ENCODE measurements at places on chromosomes 4 and X.
A peak's percentile ranks its signal among the peaks of the same experiment; 100 is the strongest.

- DNase-seq, result no peak
Observed at GRCh38 chr4:38169524-38169923, 209.3 kb downstream of the PTTG2 start.

- DNase-seq, result no peak
Observed at GRCh38 chrX:42386681-42387080, 391.3 kb downstream of the PPP1R2C start.

GRCh38 chr4:129545599-129546278 is 449.8 kb downstream of the C4orf33 start:
- no peak for DNase-seq

- no peak for DNase-seq
Observed at GRCh38 chrX:28988246-28988645, 401.0 kb downstream of the IL1RAPL1 start.

- peak; percentile 18 for DNase-seq
Observed at GRCh38 chr4:64713256-64713840, 304.1 kb upstream of the TECRL start.

DNA sequence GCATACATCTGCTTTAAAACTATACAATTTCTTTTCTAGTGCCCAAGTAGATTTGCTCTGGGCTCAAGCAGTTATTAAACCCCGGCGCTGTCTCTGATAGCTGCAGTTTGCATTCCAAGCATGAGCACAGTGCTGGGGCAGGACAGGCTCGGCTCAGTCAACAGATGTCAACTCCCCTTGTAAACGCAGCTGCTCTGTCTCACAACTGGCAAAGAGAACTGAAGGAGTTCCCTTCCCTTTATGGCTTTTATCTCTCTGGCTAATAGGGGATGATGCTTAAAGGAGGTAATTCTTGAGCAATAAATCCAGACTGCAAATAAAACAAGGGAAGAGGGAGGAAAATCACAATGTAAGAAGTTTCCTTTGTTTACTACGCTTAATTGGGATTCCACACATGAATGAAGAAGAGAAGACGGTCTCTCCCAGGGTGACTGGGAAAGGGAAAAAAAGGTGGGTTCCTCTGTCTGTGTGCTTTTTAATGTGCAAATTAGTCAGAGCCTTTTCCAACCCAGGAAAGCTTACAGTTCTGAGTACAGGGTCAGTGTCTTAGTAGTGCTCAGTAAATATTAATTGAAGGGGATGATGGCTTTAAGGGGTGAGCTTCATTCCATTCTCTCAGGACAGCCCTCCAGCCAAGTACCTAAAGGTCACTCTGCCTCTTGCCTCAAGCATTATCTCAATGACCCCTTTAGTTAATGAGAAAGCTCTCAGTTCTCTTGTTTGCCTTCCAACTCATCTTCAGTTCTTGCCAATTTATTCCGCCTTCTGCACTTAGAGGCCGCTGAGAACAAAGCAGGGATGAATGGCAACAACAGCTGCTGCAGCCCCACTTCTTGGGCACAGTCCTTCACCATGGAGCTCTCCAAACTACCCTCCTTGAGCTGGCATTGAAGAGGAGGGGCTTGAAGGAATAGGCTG is 155.7 kb upstream of the JADE1 start:
- DNase-seq, result no peak

DNA sequence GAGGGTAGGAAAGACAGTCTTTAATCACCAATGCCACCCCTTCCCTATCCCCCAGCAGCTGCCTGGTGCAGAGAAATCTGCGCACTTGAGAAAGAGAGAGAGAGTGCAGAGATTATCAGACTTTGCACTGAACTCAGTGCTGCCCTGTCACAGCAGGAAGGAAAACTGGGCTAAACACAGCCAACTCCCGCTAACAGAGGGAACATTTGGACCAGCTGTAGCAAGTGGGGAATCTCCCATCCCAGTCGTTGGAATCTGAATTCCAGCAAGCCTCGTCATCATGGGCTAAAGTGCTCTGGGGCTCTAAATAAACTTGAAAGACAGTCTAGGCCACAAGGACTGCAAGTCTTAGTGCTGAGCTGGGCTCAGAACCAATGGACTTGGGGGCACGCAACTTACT is 168.7 kb downstream of the DLG3 start:
- no peak for DNase-seq

DNA sequence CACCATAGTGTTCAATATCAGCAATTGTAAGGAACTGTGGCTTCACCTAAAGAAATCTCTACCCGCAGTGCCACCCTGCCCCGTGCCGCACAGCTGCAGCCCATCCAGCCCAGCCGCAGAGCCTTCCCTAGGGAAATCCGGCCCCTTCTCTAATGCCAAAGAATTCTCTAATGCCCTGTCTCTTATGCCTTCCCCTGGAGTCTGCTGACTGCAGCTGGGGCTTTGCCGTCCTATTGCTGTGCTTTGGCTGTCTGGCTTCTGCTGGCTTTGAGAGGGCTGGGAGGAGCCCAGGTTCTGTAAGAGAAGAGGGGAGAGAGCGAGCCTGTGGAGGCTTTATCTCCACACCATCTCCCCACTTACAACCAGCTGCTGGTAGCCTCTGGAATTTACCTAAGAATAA is 85.9 kb upstream of the HELT start:
- DNase-seq, result no peak

DNA sequence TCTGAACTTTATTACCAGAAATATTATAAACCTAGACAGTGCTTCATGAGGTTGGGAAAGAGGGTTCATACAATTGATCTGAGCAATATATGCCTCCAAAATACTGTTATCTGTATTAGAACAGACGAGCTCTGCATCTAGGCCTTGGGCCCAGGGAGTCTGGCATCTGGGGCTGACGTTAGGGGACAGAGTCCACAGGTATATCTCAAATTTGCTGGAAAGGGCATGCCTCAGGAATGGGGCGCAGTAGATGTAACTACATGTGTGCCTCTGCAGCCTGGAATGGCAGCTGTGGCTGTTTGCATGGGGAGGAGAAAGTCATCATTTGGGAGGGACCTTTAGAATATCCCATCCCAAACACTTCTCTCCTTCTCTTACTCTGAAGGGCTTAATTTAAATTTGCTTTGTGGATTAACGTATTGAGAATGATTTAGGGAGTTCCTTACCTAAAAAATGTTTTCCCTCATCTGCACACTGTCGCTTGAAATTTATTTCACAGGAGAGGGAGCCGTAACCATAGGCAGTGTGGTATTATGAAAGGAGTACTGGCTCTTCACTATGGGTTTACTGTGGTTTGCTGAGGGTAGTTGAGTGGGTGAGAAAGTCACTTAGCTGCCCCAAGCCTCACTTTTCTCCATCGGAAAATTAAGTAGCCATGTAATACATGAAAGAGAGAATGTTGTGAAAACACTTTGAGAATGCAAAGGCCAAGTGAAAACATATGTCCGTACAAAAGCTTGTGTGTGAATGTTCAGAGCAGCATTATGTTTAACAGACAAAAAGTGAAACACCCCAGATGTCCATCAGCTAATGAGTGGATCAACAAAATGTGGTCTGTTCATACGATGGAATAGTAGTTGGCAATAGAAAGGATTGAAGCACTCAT is 5.9 kb downstream of the ADD1 start:
- no peak for DNase-seq

DNA sequence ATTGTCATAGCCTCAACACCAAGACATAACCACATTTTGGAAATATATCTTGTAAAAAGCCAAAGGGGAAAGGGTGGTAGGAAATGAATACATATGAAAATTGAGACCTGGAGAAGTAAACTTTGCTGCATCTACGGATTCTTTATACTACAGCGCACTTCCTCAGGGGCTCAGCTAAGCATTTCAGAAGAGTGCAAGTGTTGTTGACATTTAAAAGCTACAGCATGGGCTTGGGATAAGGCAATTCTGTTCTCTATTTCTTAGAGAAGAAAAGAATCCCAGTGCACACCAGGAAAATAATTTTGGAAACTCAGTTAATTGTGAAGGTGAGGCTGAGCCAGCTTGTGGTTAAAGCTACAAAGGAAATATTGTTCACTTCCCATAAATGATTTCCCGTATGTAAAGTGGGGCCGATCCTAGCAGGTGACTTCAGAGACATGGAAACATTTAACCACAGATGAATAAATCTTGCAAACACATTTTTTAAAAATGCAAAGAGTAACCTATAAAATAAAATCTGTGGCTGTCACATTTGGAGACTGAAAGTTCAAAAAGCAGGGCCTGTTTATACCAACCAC is 12.6 kb upstream of the GBA3 start:
- DNase-seq, result no peak

DNA sequence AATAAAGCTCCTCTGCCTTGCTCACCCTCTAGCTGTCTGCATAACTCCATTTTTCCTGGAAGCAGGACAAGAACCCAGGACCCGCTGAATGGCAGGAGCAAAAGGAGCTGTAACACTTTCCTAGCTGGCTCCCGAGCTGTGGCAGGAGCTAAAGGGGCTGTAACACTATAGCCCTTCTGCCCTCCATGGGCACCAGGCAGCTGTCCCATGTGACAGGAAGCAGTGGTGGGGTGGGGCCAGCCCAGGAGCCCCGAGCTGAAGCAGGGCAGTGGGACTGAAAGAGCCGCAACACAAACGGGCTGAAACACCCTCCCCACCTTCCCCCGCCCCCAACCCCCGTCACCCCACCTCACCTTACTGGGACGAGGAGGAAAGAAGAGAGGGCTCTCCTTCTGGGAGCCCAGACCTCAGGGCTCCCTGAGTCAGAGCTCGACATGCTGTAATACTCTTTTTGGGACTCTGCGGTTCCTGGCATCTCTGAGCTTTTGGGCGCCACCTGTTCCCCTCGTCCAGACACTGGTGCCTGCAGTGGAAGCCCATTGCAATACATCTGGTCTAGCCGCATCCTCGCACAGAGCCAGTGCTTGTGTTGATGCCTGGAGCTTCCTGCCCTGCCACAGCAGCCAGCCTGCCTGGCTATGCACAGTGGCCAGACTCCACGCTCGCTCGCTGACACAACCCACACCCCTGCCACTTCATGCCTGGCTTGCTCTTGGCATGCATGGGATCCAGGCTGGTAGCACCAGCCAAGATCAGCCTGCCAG is 39.4 kb downstream of the PPM1K start:
- DNase-seq, result no peak

- peak; percentile 44 for DNase-seq
Observed at GRCh38 chr4:154743683-154744340, at the start of gene LRAT. TSS of gene LRAT (plus strand) at chr4:154744000. CDS start at chr4:154744327, 327 bp downstream.

- no peak for DNase-seq
Observed at GRCh38 chr4:173763389-173763788, 233.4 kb upstream of the HAND2 start.

GRCh38 chrX:72536542-72536941 is 36.1 kb downstream of the HDAC8 start:
- DNase-seq, result no peak

GRCh38 chr4:175561696-175562095 is 250.4 kb downstream of the GPM6A start:
- no peak for DNase-seq

GRCh38 chrX:10074241-10074941 is 82.4 kb upstream of the CLCN4 start:
- no peak for DNase-seq

- no peak for DNase-seq
Observed at GRCh38 chr4:168766604-168767316, 243.3 kb downstream of the CBR4 start.

DNA sequence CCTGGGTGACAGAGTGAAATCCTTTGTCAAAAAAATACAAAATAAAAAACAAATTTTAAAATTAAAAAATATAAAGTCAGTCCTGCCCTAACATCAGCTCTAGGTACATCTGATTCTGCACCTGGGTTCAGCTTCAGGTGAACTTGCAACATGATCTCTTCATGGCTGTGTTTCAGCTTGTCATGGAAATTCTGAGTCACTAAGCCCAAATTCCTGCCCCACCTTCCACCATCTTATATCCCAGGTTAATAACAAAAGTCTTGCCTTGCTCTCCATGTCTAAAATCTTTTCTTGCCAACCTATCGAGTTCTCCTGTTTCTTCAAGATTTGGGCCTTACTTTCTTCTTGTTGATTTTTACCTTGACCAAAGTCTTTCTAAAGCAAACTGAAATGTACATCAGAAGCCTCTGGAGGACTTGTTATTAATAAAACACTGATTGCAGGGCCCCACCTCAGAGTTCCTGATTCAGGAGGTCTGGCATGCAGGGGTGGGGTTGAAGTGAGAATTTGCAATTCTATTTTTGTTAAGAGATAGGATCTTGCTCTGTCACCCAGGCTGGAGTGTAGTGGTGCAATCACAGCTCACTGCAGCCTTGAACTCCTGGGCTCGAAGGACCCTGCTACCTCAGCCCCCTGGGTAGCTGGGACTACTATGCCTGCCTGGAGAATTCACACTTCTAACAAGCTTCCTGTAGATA is 125.8 kb upstream of the VCX3A start:
- no peak for DNase-seq

DNA sequence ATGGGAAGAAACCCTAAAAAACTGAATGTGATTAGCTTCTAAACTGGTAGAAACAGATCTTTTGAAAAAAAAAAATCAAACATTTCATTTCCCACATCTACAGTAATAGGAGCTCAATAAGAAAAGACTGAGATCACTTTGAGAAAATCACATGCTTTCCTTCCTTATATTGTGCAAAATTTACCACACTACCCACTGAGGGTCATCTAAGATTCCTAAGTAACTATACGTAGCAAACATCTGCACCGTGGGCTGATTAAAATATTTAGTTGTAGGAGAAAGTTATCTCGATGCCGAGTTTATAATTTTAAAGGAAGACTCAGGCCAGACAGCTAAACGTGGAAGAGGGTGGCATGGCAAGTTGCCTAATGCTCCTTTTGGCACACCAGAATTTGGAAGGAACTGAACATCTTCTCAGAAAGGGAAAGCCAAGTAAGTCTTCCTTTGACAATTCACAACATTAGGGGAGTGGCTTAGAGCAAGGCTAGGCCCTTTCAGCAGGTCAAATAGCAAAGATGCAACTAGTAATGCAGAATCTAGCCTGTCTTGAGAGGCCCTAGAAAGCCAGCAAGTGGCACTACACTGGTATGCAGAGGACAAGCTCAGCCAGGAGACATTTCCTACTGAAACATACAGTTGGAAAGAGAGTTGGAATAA is 128.0 kb downstream of the TMA16 start:
- no peak for DNase-seq

- DNase-seq, result peak; percentile 27
Observed at GRCh38 chr4:146545102-146545501, 23.4 kb upstream of the SLC10A7 start.

DNA sequence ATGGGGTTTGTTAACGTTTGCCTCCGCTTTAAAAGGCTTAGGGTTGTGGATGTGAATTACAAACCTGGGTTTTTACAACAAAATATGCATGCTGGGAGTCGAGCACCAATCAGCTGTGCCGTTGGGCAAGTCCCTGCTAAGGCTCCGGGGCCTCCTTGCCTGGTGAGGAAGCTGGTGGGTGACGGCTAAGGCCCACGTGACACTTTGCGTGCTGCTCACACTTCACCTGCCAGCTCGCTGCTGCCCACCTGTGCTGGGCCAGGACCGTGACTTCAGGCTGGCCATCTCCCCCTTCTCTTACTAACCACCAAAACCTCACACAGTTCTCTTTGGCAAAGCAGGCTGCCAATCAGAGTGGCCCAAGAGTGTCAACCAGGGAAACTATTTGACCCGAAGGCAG is 178.3 kb downstream of the AFAP1 start:
- DNase-seq, result no peak
